MCF 10A (cell line): ENCODE measurements at places on chromosomes 3 and 15. TPM values are rescaled to one million over a fixed set of nuclear protein-coding genes. Genes with fewer than 3 reads are reported as not detected.
A peak's percentile ranks its signal among the peaks of the same experiment; 100 is the strongest.

Gene CYP8B1
- total RNA-seq = not detected in 2 replicates

Gene GOLGA8A
- 173 and 192 TPM in 2 replicates for total RNA-seq

Gene KBTBD13
- not detected in 2 replicates for total RNA-seq

Gene SACM1L
- 39.3 and 44.5 TPM in 2 replicates for total RNA-seq

Gene TMEM212
- total RNA-seq = not detected in 2 replicates

GRCh38 chr3:45209526-45209925 is 16.6 kb downstream of the TMEM158 start:
- peaks cover 19% of the 10 kb centered on the region for H3K4me1 ChIP-seq
- H3K36me3 ChIP-seq = no peaks in the 10 kb centered on the region
- no peaks in the 10 kb centered on the region for H3K27me3 ChIP-seq
- DNase-seq = no peak
- H3K4me3 ChIP-seq = no peak overlapping the region

DNA sequence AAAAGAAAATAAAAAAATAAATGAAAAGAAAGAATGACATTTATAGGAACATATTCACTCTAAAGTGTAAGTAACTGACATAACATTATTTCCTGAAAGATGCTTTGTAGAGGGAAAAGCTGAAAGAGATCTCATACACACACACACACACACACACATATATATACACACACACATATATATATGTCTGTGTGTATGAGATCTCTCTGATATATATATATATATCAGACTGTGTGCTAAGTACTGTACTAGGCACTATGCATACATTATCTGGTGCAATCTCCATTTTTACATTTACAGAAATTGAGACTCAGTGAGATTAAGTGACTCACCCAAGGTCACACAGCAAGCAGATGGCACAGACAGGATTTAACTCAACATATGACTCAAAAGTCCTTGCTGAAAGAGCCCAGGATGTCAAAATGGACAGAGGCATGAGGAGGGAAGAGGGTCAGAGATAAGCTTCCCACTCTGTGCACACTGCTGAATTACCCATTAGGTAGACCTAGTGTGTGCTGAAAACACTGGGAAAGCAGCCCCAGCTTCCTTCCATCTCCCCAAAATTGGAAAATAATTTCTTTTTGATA is 15.0 kb downstream of the BHLHE40 start:
- no peak overlapping the region for H3K4me3 ChIP-seq
- H3K27ac ChIP-seq = peak overlapping the region; percentile 89
- DNase-seq = peak; percentile 82
- no peaks in the 10 kb centered on the region for H3K36me3 ChIP-seq
- peaks cover 16% of the 10 kb centered on the region for H3K4me1 ChIP-seq
- H3K27me3 ChIP-seq = no peaks in the 10 kb centered on the region

- DNase-seq = peak; percentile 79
- peaks cover 29% of the 10 kb centered on the region for H3K4me1 ChIP-seq
- H3K4me3 ChIP-seq = no peak overlapping the region
- peaks cover 14% of the 10 kb centered on the region for H3K36me3 ChIP-seq
Observed at GRCh38 chr3:11392014-11392859, 120.0 kb downstream of the ATG7 start.

DNA sequence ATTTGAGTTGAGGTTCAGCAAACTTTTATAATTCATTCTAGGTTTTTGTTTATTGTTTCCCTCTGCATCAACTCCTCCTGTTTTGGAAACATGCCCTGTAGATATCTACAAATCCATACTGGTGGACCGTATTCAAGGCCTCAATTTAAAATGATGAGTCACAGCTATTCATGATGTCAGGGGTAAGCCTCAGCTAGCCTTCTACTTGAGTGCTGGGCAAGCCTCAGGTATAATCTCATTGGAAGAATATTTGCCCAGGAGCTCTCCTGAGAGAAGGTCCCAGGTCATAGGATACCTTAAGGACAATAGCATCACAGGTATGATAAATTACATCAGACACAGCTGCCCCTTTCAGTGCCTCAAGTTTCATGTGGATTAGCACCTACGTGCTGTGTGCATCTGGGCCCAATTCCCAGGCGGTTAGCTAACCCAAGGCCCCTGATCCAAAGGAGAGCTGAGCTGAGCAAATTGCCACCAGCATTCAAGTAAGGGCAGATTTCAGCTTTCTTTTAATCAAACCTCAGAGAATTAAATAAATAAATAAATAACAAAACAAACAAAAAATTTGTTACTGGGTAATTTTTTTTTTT is 87.5 kb downstream of the KCNMB2 start:
- no peaks in the 10 kb centered on the region for H3K27me3 ChIP-seq
- H3K4me1 ChIP-seq = no peaks in the 10 kb centered on the region
- DNase-seq = peak; percentile 30
- H3K4me3 ChIP-seq = no peak overlapping the region
- no peak overlapping the region for H3K27ac ChIP-seq
- no peaks in the 10 kb centered on the region for H3K36me3 ChIP-seq
